ENCODE measurements at places on chromosomes 7 and 10.

GRCh38 chr10:58278274-58278961 is 9.5 kb downstream of the CISD1 start:
- no peak for DNase-seq

- no peak for DNase-seq
Observed at GRCh38 chr10:70466951-70467350, 11.6 kb upstream of the PALD1 start.

DNA sequence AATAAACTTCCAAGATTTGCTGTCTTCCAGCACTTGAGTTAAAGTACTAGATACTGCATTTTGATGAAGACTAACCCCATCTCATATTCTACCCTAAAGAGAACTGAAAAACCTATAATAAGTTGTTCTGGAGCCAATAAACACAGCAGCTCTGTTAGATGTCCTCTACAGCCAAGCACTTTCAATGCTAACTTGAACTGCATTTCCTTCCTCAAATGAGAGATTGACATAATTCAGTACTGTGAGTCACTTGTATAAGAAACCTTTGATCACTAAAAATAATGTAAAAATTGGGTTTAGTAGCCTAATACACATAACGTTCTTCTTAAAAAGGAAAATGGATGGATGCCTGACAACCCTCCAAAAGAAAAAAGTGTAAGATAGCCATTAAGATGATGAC is 81.3 kb downstream of the ITGB8 start:
- no peak for DNase-seq

- DNase-seq: no peak
Observed at GRCh38 chr7:143733876-143734275, 23.6 kb downstream of the CTAGE6 start.

DNA sequence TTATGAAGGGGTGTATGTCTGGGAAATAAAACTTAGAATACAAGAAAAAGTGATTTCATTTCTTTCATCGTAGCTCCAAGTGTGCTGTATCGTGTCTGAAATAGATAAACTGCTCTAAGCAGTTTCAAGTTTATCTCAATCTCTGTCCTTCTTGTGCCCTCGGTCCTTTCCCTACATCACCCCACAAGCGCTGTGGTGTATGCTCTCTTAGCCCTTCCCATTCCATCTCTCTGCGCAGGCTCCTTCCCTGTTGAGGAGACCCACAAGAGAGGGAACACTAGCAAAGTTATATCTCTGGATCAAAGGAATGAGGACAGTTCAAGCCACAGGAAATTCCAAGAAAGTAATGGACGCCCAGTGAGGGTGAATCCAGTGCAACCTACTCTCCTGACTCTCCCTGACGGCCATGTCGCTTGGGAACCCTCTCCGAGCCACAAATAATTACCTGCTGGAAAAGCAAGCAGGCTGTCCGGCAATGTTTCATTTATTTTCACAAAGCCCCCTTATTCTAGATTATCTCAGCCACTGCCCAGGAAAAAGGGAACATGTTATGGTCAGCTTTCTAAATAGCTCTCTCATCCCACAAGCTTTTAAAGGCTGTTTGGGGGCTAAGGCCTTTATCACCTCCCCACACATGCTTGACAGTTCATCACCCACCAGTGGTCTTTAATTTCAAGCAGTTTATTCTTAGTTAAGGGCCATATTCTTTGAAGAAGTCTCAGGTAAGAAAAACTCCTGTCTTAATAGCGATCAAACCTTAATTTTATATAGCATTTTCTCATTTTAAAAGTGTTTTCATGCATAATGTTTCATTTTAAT is 34.8 kb downstream of the LRRC4 start:
- DNase-seq: no peak

GRCh38 chr7:80230327-80230726 is 95.7 kb downstream of the GNAI1 start:
- DNase-seq: no peak

DNA sequence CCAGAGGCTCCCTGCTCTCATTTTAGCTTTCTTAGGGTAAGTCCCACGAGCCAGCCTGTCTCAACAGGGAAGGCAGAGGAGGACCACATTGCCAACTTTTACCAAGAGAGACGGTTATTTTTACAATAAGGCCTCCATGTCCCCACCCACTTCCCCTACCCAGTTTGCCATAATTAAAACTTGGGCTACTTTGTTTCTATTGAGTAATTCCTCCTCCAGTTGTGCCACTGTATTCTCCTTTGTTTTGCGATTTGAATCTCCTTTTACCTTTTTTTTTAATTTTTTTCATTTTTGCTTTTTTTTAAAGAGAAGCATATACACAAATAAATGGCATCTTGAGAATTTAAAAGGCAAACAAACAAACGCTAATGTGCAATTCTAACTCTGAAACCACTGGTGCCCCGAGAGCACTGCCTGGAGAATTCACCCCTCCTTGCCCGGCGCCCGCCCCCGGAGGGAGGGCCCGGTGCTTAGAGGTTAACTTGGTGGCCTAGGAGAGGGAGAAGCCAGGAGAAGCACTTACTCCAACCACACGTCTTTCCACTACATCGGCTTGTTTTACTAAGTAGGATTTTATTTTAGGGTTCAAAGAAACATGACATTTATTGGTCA is 282.3 kb downstream of the USP6NL start:
- no peak for DNase-seq

DNA sequence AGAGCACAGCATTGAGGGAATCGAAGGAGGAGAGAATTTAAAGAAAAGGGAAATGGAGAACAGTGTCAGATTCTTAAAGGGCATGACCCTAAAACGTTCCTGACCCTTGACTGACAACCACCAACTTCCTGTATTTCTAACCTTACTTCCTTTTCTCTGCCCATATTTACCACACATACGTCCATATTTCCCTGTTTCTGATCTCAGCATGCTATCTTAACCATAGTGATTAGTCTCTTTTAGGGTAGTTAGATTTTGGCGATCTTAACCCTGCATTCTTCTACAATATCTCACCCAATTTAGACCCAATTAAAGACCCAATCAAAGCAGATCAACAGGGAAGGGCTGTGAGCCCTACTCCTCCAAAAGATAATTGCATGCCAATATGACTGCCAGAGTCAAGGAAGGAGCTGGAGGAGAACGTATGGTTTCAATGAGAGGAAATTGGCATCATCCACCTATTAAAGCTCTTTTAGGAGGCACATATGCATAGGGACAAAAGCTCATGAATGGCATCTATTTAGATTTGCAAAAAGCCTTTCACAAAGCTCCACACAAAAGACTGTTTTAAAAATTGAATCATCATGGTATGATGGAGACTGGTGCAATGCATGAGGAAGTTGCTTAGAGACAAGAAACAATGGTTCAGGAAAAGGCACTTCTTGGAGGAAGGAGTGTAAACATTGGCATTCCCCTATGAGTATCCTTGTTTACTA is 49.0 kb upstream of the ARHGAP12 start:
- no peak for DNase-seq

DNA sequence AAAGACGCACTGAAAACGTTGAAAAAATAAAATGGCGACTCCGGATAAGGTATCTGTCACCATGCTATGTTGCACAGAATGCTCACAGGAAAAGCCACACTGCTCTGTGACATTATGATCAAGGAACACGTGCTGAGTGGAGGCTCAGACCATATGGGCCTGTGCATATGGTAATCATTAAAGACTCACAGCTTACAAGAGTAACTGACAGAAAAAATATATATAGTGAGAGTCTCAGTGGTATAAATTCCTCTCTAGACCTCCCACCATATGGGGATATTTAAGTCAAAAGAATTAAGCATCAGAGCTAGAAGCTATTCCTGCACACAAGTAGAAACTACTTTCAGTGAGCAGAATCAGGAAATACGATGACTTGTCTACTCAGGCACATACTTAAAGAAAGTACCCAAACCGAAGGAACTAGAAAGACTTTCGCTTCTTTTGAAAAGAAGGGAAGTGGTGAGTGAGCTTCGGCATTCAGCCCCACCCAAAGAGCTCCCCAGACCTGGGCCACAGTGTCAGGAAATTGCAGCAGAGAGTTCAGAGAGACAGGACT is 65.1 kb upstream of the MPP7 start:
- no peak for DNase-seq

DNA sequence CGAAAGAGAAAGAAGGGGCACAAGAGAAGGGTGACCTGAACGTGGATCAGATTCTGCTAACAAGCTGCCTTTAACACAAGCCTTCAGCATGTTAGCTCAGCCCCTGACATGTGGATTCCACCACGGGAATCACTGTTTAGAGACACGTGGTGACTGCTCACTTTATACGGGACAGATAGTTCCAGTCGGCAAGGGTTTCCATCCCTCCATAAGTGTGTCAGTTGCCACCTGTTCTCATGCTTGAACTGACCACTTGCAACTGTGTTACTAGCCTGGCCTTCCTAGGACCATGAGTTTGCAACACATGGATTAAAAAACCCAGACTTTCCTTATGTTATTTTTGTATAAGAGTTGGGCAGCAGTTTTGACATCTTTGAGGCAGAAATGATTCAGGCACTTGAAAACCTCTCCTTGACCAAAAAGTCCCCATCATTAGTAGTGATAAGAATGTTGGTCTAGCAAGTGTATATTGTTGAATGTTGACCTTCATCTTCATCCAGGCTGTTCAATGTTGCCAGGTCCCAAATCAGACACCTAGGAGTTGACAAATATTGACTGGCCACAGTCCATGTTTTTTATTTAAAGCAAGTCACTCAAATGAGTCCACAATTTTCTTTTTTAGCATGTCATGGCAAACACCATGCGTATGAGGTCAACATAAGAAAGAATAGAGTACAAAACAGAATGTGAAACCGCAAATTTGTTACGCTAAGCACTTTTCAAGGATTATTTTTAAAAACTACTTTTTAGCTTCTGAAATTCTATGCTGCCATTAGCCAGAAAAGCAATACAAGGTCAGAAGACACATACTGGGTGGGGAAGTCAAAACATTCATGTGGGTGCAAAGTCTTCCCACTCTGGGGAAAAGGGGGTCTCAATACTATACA is 101.6 kb downstream of the ABLIM1 start:
- no peak for DNase-seq

DNA sequence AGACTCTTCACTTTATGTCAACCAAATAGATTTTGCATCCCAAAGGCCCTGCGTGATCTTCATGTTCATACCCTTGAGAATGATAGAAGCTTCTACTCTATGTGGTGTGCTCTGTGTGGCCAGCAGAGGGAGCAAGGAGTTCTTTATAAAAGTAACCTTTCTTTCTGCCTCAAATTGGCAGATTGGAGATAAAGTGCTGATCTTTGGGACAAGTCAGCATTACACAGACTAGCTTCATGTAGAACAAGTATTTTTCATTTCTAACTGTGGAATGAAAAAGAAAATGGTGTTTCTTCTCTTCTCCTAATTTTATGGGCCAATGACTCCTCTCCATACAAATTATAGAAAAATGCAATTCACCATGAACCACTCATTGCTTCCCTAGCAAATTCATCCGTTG is 1214.1 kb downstream of the SORCS1 start:
- no peak for DNase-seq

GRCh38 chr10:102311025-102311420 is 65.7 kb downstream of the GBF1 start:
- no peak for DNase-seq

DNA sequence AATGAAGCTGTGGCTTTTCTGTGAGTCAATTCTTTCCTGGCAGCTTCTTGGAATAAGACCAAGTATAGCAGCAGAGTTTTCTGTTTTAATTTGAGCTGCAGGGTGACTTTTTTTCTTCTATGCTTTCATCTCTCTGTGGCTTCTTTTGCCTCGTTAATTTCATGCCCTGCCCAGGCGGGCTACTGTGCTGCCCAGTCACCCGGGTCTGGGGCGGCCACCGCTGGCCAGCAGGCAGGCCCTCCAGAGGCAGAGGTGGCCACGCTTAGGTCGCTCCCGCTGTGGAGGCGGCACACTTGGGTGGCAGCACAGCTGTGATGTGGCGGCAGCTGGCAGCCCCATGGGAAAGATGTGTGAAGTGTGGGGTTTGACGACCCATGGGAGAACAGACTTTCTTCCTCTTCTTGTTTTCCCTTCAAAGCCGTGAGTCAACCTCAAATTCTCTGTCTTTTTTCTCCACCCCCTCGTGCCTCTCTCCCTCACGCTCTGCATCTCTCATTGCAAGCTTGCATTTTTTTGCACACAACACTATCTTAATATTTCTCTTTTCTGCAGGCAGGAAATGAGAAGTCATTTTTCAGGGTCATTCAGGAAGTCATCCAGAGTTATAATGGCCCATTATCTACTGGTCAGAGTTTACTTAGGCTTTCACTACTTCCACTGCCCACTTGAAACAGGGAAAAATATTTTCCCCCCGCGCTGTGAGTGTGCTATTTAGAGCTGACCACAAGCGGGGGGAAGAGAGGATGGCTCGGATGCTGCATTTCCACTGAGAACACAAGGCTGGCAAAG is 67.8 kb downstream of the EGFR start:
- DNase-seq: no peak

GRCh38 chr7:104794154-104794553 is 219.9 kb upstream of the KMT2E start:
- DNase-seq: no peak

- DNase-seq: no peak
Observed at GRCh38 chr10:98472196-98472595, 25.5 kb upstream of the HPS1 start.

- DNase-seq: no peak
Observed at GRCh38 chr10:124003481-124003870, 89.9 kb downstream of the CHST15 start.

DNA sequence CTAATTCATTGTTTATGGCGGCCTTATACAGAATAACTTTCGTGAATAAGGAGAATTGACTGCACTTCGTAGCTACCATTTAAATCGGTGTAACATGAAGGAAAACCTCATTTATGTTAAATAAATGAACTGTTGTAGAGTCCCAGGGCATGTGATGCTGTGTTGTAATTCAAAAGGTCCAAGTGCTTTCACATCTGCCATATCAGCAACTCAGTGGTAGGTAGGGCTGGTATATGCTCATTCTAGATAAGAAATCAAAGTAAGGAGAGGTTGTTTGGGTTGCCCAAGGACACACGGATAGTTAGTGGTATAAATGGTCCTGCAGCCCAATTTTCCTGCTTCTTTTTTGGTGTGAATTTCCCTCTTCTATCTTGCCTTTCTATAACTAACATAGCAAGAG is 15.8 kb downstream of the BBS9 start:
- DNase-seq: no peak

- DNase-seq: no peak
Observed at GRCh38 chr7:10483671-10484070, 490.0 kb upstream of the PHF14 start.

- no peak for DNase-seq
Observed at GRCh38 chr10:24503461-24504320, 220.0 kb downstream of the ARHGAP21 start.

DNA sequence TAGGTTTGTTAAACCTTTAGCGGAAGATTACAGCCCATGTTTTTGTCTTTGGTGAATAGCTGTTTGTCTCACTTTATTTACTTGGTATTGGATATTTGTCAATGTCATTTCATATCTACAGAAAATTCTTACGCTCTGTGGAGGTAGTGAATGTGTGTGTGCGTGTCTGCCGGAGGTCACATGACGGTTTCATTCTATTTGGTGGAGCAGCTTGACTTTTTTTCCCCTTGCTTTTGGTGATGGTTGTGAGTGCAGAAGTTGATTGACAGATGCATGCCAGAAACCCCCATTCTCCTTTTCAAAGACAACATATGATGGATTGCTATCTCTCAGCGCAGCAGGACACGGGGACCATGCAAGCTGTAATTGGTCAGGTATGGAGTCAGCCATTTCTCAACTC is at the start of gene POU6F2:
Gene POU6F2 (plus strand): TSS at position 225 of the 400 bp plus-strand sequence. CDS start 45 bp downstream, at position 270.
- DNase-seq: no peak

GRCh38 chr7:95688931-95689495 is 83.3 kb upstream of the DYNC1I1 start:
- no peak for DNase-seq

GRCh38 chr7:114589436-114589835 is 174.8 kb downstream of the FOXP2 start:
- DNase-seq: no peak

Data from NCI-H510A (cell line).